ENCODE measurements at places on chromosomes 12 and 14.

DNA sequence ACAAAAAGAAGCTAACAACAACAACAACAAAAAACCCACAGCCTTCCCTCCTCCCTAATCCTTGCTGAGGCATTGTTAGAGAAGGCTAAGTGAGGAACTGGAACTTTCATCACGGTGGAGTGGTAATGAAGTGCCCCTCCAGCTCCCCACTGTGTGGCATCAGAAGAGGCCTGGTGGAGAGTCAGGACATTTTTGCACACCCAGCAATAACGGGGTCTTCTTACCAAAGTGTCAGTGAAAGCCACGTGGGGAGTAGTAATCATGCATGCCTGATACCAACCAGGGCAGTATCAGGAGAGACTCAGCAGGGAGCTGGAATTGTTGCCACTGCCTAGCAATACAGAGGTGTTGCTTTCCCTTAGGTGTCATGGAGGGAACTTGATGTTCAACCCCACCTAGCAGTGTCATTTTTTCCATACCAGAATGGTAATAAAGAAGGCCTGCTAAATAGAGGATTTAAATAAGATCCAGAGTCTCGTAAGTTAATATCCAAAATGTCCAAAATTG, 299.7 kb upstream of the RGS6 start:
- DNase-seq = no peak

DNA sequence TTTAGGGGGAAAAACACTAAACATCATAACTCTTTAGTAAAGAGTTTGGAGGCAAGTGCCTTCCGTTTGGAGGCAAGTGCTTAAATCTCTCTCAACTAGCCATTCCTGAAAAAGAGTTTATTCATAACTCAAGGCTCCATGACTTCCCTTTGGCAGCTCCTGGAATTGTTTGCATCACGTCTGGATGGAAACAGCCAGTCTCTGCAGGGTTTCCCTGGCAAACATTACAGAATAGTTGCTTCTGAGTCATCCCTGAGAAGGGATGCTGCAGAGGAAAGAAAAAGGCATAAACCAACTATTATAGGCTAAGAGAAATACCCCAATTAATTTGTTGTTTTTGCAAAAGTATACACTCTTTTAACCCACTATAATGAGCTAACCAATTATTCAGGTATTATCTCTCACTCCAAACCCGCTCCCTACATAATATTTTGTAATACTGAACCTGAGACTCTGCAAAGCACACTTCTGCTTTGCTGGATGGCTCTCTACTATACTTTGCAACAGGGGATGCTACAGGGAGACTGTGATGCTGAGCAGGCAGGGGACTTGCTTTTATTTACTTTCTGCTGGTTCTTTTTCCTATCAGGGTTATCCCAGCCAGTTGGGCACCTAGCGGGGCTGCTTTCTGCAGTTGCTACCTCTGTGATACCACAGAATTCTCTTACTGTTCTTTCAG, 497.7 kb downstream of the FUT8 start:
- DNase-seq = no peak

DNA sequence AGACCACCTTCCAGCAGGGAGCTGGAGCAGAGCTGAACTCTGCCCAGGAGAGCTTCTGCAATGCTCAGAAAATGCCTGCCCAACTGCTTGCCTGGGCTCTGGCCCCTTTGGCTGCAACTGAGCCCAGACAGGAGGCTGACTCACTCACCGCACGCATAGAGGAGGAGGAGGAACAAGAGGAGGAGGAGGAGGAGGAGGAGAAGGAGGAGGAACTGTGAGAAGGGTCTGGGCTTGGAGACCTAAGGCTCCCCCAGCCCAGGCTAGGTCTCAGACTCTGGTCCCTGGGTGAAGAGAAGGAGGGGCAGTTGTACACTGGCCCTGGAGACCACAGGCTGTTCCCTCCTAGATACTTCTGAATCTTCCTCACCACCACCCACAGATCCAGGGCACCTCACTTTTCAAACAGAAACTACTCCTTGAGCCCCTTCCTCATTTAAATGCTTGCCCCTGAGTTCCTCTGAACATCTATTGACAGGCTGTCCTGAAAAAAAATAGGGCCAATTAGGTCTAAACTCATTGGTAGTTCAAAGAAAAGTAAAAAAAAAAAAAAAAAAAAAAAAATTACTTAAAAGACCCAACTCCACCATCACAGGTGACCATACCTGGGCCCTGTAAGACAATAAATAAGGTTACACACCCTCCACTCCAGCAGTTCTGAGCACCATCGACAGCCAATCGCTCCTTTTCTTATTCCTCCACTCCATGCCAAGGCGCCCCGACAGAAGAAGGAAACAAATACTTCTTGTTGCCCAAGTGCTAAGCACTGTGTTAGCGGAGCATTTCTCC, 674 bp downstream of the VDR start:
- peak; percentile 64 for DNase-seq

DNA sequence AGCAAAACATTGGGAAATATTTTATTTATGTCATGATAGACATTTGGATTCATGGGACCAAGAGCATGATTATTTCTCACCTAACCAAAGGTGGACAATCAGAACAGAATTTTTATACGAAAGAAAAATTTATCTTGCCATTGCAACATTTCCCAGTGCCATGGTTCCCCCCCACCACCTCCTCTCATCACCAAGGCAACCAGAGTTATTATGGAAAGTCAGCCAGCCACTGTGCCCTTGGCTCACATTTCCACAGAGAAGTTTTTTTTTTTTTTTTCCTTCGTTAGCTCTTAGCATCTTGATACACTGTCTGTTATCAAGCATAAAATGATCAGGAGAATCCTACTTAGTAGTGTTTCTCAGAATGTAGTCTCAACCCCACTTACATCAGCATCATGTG, 176.4 kb upstream of the TMTC1 start:
- DNase-seq = no peak

DNA sequence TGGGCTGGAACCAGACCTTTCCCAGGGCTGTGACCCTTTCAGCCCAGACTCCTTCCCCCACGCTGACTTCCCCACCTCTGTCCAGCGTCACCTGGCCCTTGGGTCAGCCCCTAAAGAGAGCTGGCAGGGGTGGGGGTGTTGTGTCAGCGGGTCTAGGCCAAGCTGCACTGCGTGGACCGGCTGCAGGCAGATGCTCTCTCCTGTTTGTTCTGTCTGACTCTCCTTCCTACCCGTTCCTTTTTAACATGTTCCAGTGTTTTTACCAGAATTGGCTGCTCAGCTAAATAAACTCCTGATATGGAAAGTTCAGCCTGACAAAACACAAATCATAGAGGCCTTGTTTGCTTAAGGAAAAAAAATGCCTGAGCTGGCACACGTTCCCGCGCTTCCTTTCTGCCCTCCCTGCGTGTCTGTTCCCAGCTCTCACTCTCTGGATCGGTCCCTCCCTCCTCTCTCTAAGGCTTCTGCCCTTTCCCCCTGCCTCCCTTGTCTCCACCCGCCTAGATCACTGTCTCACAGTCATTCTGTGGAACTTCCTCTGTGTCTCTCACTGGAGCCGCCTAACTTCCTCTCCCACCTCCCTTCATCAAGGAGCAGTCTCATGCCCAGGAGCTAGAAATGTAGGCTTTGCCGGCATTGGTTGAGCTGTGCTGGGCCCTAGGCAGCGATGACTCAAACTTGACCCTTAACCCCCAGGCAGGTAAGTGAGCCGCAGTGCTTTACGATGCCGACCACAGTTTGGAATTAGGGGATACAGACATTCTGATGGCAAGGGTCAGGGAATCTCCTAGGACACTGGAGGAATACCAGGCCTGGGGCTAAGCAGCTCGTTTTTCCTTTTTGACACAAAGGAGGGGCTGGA, 15.5 kb upstream of the MLXIP start:
- DNase-seq = no peak

DNA sequence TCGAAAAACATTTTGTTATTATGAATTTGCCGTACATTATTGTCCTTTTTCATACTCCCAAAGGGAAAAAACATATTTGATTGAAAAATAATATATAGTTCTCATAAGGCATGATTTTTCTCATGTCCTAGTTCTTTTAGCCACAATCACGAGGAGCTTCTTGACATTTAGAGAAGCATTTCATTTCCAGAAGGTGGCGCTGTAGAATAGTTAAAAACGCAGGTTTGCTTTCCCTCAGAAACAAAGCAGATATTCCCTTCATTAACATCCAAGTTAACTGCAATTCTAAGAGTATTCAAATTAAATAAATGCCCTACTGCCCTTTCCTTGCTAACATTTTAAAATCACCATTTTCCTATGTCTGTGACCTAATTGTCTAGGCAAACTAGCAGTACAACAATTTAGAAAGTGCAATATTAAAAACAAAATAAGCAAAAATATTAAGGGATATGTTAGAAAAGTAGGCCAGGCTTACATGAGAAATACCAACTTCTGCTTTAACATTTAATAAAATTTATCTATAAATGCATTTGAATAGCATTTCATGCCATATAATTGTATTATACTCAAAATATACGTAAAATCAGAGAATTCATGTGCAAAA, 10.9 kb upstream of the PIK3C2G start:
- no peak for DNase-seq

DNA sequence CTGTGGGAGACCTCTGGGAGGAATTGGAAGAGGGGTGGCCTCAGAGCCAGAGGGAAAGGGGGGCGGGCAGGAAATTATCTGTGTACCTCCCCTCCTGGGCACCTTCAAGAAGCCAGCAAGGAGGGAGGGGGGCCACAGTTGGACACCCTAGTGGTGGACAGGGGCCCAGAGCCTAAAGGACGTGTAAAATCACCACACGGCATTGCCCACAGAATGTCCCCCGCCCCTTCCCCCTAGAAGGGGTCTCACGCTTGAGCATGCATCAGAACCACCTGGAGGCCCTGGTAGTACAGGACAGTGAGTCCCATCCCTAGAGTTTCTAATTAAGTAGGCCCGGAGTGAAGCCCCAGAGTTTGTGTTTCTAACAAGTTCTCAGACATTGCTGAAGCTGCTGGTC, 8.2 kb downstream of the ENDOU start:
- no peak for DNase-seq

GRCh38 chr12:34186492-34186891, 164.2 kb downstream of the ALG10 start:
- no peak for DNase-seq

- no peak for DNase-seq
Observed at GRCh38 chr14:70784886-70785285, 24.4 kb downstream of the MAP3K9 start.

DNA sequence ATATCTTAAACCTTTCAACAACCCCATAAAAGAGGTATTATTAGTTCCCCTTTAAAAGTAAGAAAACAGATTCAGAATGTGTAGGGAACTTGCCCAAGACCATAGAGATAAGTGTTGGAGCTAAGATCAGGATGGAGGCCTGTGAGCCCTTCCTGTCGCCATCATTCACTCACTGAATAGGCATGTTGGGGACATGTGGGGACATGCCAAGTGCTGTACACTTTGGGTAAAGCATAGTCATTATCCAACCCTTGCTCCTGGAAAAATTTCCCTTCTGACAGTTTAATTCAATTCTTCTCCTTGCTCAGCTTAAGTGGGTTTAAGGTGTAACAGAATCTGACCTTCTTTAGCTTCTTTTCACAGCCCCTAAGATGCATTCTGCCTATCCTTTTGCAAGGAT, 28.0 kb upstream of the C12orf42 start:
- DNase-seq = no peak

GRCh38 chr12:49545815-49546214, 7.0 kb downstream of the KCNH3 start:
- no peak for DNase-seq

DNA sequence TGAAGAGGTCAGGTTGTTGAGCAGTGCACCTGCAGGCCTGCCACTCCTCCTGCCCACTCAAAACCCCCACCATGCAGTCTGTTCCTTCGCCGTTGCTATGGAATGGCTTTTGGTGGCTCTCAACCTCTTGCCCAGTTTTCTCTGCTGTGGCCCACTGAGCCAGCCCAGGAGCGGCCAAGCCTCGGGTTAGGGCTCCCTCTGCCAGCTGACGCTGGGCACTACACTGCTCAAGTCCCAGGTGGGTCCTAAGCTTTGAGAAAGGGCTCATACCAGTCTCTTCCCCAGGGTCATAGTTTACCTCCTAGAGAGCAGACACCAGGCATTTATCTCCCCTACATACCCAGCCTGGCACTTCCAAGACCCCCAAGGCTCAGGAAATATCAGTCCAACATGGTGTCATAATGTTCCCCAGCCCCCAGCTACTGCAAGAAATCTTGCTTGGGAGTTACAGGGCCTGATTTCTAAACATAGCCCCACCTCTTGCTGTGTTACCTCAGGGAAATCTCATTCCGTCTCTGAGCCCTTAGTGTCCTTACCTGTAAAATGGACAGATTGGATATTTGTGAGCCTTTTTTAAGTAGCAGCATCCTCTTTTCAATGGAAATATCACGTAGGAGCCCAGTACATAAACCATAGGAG, 59.4 kb downstream of the TSPAN11 start:
- DNase-seq = no peak

GRCh38 chr14:59187802-59188460, 536 bp upstream of the DAAM1 start:
- peak; percentile 24 for DNase-seq

GRCh38 chr12:89405626-89406345, 53.5 kb upstream of the DUSP6 start:
- DNase-seq = no peak

DNA sequence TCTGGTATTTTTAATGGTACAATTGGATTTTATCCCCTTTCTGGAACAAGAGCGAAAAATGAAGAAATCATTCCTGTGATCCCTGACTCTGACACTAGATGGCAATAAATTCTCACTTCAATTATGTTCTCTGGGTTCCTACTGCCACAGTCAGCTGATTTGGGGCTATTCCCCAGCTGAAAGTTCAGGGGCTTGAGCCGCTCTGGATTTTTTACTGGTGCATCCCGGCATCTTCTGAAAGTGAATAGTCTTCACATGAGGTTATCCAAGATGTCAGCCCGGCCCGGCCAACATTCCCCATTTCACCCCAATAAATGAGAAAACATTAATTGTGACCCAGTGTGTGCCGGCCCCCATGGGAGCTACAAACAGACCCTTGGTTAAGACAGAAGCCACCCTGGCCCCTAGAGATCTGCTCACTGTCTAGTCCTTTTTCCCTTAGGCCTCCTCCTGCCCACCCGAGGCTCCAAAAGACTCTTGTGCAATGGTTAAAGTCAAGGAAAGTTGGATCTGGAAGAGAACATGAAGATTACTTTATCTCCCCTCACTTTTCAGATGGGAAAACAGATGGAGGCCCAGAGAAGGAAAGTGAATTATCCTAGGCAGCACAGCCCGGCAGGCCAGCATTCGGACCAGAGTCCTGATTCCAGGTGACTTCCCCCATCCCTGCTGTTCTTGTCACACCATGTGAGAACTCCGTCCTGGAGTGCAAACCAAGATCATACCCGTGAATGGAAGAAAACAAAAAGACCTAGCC, 20.8 kb downstream of the CKAP4 start:
- peak; percentile 58 for DNase-seq

DNA sequence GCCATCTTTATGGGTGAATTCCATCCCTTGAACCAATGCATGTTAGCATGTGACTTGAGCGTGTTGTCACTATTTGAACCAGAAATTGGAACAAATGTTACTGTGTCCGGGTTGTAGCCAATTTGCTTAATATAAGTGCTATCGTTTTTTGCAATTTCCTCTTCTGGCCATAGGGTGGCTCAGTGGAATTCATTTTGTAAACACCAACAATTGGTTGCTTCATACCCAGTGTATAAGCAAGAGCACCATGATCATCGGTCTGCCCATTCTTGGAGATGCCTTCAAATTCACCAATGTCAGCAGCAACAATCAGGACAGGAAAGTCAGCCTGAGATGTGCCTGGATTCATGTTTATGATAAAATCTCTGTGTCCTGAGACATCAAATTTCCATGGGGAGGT, 5.0 kb upstream of the NEDD1 start:
- no peak for DNase-seq

GRCh38 chr14:94631536-94632304, 19.5 kb downstream of the SERPINA3 start:
- DNase-seq = no peak
